AG20443 (cell line): ENCODE measurements at places on chromosomes 4 and X.

- no peak for DNase-seq
Measured at GRCh38 chr4:85837439-85837733, 362.4 kb downstream of the ARHGAP24 start.

DNA sequence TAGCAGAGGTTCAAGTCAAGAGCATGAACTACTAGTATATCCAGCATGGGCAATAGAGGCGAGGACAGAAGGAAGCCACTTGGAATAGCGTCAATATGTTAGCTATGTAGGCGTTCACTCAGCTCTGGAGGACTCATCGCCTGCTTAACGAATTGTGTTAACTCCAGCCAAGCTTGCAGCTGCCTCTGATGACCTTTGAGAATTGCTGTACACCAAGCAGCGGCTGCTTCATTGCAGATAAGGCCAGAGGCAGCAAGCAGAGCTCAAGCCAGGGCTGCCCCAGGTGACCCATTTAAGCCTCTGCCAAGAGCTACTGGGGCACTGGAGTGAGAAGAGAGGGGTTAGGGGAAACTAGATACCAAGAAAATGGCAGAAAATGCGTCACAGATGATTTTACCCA, 160.2 kb upstream of the IGFBP7 start:
- peak; percentile 32 for DNase-seq

GRCh38 chrX:56759736-56760409, 30.8 kb downstream of the NBDY start:
- DNase-seq, result no peak

DNA sequence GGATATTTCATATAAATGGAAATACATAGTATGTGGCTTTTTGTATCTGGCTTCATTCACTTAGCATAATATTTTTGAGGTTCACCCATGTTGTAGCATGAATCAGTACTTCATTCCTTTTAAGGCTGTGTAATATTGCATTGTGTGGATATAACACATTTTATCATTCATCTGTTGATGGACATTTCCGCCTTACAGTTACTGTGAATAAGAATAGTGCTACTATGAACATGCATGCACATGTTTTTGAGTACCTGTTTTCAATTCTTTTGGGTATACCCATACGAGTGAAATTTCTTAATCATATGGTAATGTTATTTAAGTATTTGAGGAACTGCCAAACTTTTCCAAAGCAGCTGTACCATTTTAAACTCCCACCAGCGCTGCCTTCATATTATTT, 539.6 kb upstream of the DIPK2B start:
- DNase-seq, result no peak

GRCh38 chr4:72951147-72951546, 118.4 kb downstream of the COX18 start:
- no peak for DNase-seq

GRCh38 chr4:45004847-45005565, 278.6 kb upstream of the GNPDA2 start:
- DNase-seq, result no peak

DNA sequence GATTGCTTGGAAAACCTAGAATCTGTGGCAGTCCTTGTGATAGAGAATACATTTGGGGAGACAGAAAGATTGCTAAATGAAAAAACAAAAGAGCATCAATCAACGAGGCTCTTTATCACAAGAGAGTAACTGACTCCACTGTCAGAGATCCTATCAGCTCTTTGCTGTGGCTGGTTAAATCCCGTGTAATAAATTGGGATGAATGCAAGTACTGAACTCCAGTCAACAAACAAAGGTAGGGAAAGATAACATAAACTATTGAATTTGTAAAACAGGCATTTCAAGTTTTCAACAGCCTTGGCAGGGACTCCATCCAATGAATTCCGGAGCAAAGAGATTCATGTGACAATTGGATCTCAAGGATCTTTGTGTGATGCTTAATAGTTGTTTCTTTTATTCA, 21.3 kb downstream of the MMRN1 start:
- no peak for DNase-seq

- DNase-seq, result no peak
Measured at GRCh38 chrX:138929926-138930582, 218.5 kb upstream of the FGF13 start.

DNA sequence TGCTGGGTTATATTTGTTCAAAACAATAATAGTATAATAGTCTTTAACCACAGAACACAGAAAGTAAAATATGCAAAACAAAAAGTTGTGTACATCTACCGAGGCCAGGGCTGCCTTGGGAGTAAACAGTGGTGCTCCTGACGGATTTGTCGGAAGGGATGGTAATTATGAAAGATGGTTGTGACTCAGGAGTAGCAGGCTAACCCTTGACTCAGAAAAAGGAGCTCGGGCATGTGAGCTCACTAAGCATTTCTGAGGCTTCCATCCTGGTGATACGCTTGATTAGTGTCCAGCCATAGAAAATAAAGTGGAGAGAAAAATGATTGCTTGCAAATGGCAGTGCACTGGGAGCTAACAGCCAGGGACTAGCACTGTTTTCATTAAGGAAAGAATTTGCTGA, 53.2 kb upstream of the SPANXB1 start:
- DNase-seq, result no peak
